ENCODE measurements at places on chromosomes 1 and 21. TPM values are rescaled to one million over a fixed set of nuclear protein-coding genes. Genes with fewer than 3 reads are reported as not detected.
A peak's percentile ranks its signal among the peaks of the same experiment; 100 is the strongest.

DNA sequence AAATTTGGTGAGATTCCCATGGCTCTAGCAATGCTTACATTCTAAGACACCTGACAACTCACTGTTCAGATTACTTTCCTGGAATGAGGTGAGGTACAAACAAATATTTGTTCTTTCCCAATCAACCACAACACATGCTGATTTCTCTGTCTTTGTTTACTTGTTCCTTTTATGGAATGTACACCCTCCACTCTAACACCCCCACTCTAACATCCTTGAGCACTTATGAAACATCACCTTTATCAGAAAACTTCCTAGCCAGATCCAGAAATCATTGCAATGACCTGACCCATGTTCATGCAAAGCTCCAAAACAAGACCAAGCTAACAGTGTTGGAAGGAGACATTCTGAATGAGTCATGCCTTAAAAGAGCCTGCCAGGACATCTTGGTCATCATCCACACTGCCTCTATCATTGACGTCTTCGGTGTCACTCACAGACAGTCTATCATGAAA lies 35.5 kb downstream of the HSD3B1 start:
- H3K4me3 ChIP-seq = no peak overlapping the region
- no peaks in the 10 kb centered on the region for H3K36me3 ChIP-seq
- no peaks in the 10 kb centered on the region for H3K4me1 ChIP-seq
- no peaks in the 10 kb centered on the region for H3K27me3 ChIP-seq
- H3K27ac ChIP-seq = no peak overlapping the region

DNA sequence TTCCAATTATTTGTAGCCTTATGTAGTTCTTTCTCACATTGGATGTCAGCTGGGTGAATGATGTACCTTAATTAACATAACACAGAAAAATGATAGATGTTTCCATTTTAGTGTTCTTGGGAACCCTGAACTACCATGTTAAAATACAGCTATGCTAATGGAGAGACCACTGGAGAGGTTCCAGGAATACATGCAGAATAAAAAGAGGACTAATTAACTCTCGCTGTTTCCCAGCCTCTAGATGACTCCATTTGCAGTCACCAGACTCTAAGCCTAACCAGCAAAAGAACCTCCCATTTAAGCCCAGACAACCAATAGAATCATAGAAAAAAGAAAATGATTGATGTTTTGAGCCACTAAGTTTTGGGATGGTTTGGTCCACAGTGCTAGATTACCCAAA lies 36.2 kb downstream of the CLCA4 start:
- no peak overlapping the region for H3K4me3 ChIP-seq
- H3K36me3 ChIP-seq = no peaks in the 10 kb centered on the region
- no peaks in the 10 kb centered on the region for H3K4me1 ChIP-seq
- no peaks in the 10 kb centered on the region for H3K27me3 ChIP-seq
- no peak overlapping the region for H3K27ac ChIP-seq

- no peak for DNase-seq
- H3K4me3 ChIP-seq = no peak overlapping the region
- H3K27ac ChIP-seq = no peak overlapping the region
- no peaks in the 10 kb centered on the region for H3K27me3 ChIP-seq
- peaks cover 14% of the 10 kb centered on the region for H3K36me3 ChIP-seq
Measured at GRCh38 chr1:212354464-212354863, 60.2 kb downstream of the PACC1 start.

GRCh38 chr1:222641269-222641948 lies 23.5 kb downstream of the MIA3 start:
- no peaks in the 10 kb centered on the region for H3K27me3 ChIP-seq
- no peak for DNase-seq
- H3K4me3 ChIP-seq = no peak overlapping the region
- no peaks in the 10 kb centered on the region for H3K36me3 ChIP-seq

GRCh38 chr1:155932487-155932886 lies 1.7 kb downstream of the KHDC4 start:
- peak overlapping the region; percentile 2 for H3K4me3 ChIP-seq
- peaks cover 45% of the 10 kb centered on the region for H3K4me1 ChIP-seq
- H3K36me3 ChIP-seq = peaks cover 42% of the 10 kb centered on the region

GRCh38 chr1:248406721-248407692 lies 4.2 kb downstream of the OR2T1 start:
- DNase-seq = no peak
- H3K4me1 ChIP-seq = no peaks in the 10 kb centered on the region
- no peaks in the 10 kb centered on the region for H3K27me3 ChIP-seq
- H3K4me3 ChIP-seq = no peak overlapping the region
- H3K27ac ChIP-seq = no peak overlapping the region

DNA sequence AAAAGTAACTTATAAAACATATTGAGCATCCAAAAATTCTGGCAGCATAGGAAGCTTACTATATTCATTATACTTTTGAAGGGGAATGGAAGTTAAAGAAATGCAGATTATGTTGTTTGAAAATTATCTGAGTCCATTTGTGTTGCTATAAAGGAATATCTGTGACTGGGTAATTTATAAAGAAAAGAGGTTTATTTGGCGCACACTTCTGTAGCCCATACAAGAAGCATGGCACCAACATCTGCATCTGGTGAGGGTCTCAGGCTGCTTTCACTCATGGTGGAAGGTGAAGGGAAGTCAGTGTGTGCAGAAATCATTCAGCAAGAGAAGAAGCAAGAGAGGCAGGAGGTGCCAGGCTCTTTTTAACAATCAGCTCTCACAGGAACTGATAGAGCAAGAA lies 55.5 kb upstream of the BACH1 start:
- no peak overlapping the region for H3K27ac ChIP-seq
- no peak overlapping the region for H3K4me3 ChIP-seq
- H3K36me3 ChIP-seq = no peaks in the 10 kb centered on the region
- peaks cover 3% of the 10 kb centered on the region for H3K4me1 ChIP-seq
- no peak for DNase-seq

The SPRR2E gene
- not detected for total RNA-seq

DNA sequence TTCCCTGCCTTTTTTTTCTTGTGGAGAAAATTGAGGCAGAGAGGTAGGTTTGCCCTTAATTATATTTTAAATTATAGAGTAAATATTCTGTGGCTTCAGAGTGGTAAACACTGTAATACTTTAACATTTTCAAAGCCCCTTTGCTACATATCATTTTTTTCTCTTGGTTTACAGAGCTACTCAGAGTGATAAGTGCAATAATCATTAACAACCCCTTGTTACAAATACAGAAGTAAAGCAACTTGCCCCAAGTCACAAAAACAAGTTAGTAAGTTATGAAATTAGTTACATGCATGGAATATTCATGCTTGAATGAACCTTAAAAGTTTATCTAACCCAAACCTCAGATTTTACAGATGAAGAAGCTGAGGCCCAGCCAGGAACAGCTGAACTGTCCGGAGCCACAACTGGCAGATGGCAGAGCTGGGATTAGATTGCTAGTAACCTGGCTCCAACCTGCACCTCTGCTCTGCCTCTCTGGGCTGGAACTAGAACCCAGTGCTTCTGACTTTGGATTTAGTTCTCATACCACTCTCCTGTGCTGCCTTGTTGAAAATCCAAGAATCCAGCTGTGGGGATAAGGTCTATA lies 48.7 kb downstream of the TNN start:
- H3K27ac ChIP-seq = no peak overlapping the region
- H3K4me1 ChIP-seq = no peaks in the 10 kb centered on the region
- H3K27me3 ChIP-seq = no peaks in the 10 kb centered on the region
- H3K36me3 ChIP-seq = no peaks in the 10 kb centered on the region
- no peak overlapping the region for H3K4me3 ChIP-seq

GRCh38 chr21:21688889-21689288 lies 690.7 kb downstream of the NCAM2 start:
- H3K27me3 ChIP-seq = no peaks in the 10 kb centered on the region

DNA sequence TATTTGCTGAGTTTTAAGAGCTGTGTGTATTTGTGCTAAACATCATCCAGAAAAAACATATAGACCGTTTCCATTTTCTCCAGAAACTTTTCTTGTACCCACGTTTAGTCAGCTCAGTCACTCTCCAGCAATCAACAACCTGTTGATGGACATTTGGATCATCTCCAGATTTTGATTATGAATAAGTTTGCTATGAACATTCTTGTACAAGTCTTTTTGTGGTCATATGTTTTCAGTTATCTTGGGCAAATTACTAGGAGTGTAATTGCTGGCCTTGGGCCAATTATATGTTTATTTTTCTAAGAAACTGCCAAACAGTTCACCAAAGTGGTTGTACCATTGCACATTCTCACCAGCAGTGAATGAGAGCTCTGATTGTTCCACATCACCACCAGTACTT lies 221.8 kb downstream of the CENPF start:
- no peak overlapping the region for H3K27ac ChIP-seq
- H3K4me1 ChIP-seq = no peaks in the 10 kb centered on the region
- no peak overlapping the region for H3K4me3 ChIP-seq

GRCh38 chr1:207004931-207005830 lies 27.4 kb downstream of the C1orf116 start:
- no peaks in the 10 kb centered on the region for H3K36me3 ChIP-seq
- DNase-seq = no peak
- no peaks in the 10 kb centered on the region for H3K27me3 ChIP-seq
- H3K4me1 ChIP-seq = no peaks in the 10 kb centered on the region

DNA sequence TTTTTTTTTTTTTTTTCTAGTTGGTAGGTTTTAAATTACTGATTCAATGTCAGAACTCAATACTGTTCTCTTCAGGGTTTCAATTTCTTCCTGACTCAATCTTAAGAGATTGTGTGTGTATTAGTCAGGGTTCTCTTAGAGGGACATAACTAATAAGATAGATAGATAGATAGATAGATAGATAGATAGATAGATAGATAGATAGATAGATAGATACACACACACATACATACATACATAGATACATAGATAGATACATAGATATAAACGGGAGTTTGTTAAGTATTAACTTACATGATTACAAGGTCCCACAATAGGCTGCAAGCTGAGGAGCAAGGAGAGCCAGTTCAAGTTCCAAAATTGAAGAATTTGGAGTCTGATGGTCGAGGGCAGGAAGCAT lies 251.3 kb downstream of the SMYD3 start:
- no peak for DNase-seq
- H3K36me3 ChIP-seq = no peaks in the 10 kb centered on the region
- H3K4me3 ChIP-seq = no peak overlapping the region
- no peak overlapping the region for H3K27ac ChIP-seq
- no peaks in the 10 kb centered on the region for H3K27me3 ChIP-seq

DNA sequence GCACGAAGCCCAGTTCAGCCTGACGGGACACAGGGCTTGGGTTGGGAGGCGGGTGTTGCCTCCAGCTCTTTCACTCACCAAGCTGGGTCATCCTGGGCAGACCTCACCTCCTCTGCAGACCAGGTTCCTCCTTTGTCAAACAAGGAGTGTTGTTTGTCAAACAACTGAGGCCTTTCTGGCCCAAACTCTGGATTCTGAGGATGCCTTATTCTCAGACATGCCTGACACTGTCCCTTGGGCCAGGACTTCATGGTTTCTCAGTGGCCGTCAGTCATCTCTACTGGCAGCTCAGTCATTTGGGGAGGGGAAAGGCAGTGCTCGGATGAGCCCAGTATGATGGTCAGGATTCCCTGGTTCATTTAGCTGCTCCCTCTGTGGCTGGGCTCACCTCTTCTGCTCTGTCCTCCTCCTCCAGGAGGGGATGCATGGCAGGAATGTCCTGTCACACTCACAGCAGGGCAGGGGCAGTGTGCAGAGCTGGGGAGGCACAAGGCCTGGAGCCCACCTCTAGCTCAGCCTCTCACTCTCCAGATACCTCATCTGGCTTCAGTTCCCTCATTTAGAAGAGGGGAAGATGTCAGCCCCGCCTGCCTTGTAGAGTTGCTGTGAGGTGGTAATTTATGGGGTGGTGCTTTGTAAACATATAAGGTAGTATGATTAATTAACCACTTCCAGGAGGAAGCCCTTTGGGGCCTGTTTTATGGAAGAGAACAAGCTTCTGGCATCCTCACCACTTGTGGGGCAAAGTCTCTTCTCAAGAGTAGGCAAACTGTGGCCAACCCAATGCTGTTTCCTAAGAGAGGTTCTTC lies 20.6 kb downstream of the SLC2A1 start:
- no peaks in the 10 kb centered on the region for H3K27me3 ChIP-seq
- H3K36me3 ChIP-seq = no peaks in the 10 kb centered on the region
- no peak overlapping the region for H3K4me3 ChIP-seq
- no peak for DNase-seq

- peaks cover 42% of the 10 kb centered on the region for H3K4me1 ChIP-seq
- peak overlapping the region; percentile 75 for H3K27ac ChIP-seq
- H3K27me3 ChIP-seq = no peaks in the 10 kb centered on the region
Measured at GRCh38 chr1:10629091-10629815, 154.5 kb downstream of the PEX14 start.

DNA sequence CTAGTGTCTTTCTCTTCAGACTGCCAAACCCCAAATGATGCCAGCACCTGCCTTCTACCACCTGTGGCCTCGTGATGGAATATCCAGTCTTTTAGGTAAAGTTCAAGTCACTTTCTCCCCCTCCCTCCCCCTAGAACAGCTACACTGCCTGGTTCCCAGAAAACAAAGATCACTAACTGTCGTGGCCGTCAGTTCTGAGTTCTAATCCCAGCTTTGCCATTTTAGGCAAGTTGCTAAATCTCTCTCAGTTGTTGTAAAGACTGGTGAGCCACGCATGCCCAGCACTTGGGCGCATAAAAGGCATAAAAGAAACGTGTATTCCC lies 648 bp upstream of the TRAPPC3 start:
- DNase-seq = no peak
- H3K27me3 ChIP-seq = no peaks in the 10 kb centered on the region
- no peaks in the 10 kb centered on the region for H3K36me3 ChIP-seq
- H3K27ac ChIP-seq = peak overlapping the region; percentile 96
- peaks cover 38% of the 10 kb centered on the region for H3K4me1 ChIP-seq

DNA sequence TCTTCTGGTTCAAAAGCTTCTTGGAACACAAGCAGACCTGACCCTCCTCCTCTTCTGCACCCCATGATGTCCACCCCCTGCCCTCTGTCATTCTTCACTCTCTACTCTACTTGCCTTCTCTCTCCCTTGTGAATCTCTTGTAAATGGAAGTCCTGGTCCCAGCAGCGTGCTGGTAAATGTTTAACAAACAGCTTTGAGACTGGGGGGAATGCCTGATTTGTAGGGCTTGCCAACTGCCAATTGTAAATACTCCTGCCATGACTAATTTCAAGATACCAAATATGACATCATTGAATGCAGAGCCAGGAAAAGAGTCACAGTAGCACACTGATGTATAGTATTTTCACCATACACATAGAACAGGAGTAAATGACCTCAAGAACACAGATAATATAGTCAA lies 40.9 kb upstream of the LRRN2 start:
- H3K27ac ChIP-seq = no peak overlapping the region
- no peaks in the 10 kb centered on the region for H3K4me1 ChIP-seq
- no peak for DNase-seq

DNA sequence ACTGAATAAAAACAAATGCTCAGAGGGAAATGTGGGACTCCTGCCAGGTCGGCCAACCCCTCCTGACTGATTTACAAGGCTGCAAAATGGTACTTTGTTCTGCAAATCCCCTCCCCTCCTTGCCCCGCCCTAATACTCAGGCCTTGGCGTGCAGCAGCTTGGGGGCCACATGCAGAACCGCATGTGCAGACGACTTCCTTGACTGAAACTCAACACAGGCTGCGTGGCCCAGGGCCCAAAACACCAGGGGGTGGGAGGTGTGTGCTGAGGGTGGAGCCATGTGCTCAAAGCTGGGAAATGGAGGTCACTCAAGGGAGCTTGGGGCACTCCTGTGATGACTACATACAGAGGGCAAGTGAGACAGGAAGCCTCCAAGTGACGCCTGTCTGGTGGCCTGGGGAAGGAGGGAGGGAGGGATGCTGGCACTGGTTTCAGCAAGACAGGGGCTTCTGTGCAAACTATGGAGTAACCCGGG lies 87.2 kb downstream of the MRPL37 start:
- peaks cover 72% of the 10 kb centered on the region for H3K4me1 ChIP-seq
- no peak overlapping the region for H3K4me3 ChIP-seq
- H3K36me3 ChIP-seq = no peaks in the 10 kb centered on the region
- H3K27ac ChIP-seq = peak overlapping the region; percentile 91
- H3K27me3 ChIP-seq = no peaks in the 10 kb centered on the region

The ICOSLG gene
- 4.1 TPM for total RNA-seq

All from thoracic aorta (tissue), 2 donors.